ENCODE measurements at places on chromosomes 1 and 21.

DNA sequence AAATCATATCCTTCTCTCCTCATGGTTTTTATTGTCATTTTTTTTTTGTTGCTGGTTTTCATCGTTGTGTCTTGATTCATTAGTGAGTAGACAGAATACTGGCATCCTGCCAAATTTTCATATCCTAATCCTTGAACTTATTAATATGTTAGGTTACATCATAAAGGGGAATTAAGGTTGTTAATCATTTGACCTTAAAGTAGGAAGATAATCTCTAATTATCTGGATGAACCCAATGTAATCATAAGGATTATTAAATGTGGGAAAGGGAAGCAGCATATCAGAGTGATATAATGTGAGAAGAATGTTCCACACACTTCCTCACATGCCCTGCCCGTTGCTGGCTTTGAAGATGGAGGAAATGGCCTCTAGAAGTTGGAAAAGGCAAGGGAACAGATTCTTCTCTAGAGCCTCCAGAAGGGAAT lies 299.7 kb downstream of the HMCN1 start:
- peak; percentile 82 for ATAC-seq

DNA sequence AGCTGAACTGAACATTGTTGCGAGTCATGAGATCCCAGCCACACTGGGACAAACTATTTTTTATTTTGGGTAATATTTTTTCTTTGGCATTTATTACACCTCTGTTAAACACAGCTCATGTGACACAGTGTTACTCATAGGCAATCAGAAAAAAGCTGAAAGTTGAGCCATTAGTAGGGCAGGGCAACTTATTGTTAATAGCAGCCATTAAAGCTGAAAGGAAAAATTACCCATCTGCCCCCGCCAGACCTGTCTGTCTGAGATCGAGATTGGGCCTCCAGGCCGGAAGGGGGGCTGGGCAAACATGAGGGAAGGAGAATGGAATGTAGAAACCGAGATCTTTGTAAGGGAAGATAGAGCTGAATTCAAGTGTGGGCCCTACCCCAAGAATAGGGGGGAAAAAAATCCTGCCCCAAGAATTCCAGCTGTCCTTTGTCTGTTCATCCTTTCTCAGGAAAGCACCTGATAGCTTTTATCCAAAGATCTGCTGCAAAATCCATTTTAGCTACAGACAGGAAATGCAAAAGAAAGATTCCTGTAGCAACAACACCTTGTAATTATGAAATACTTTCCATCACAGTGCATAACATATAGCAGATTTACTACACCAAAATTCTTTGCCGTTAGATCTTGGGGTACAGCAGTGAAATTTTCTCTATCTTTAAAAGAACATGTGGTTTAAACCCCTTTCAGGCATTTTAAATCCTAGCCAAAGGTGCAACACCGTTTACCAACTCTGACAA lies 212.8 kb downstream of the PBX1 start:
- peak; percentile 75 for ATAC-seq

DNA sequence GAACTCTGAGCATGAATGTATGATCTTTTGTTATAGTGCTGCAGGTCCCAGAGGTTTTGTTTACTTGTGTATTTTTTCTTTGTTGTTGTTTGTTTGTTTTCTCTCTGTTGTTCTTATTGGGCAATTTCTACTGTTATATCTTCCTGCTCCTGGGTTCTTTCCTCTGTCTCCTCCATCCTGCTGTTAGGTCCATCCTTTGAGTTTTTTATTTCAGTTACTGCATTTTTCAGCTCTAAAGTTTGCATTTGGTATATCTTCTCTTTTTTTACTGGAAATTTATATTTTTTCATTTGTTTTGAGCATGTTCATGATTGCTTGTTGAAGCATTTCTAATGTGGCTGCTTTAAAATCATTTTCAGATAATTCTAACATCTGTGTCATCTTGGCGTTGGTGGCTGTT lies 9.9 kb downstream of the TRPM2 start:
- ATAC-seq = no peak

DNA sequence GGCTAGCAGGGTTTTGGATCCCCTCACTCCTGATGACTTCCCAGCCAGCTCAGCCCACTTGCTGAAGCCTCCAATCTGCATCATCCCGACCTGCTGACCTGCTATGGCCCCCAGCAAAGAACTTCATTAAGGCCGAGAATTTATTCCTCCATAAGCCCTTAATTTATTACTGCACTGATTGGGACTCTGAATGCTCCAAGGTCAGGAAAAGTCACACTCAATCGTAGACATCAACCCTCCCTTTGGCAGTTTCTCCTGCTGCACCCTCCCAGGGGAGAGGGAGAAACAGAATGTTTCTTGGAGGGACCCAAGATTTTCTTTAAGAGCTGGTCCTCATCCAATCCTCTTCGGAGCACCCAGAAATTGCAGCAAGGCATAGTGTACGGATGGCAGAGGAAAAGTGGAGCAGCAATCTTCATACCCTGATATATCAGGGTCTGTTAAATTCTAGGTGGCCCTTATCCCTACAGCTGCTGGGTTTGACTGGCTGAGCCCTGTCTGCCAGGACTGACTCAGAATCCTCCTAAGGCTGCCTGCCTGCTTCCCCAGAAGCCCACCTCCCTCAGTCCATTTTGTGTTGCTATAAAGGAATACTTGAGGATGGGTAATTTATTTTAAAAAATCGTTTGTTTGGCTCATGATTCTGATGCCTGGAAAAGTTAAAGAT lies 62.2 kb downstream of the DMAP1 start:
- ATAC-seq = no peak

DNA sequence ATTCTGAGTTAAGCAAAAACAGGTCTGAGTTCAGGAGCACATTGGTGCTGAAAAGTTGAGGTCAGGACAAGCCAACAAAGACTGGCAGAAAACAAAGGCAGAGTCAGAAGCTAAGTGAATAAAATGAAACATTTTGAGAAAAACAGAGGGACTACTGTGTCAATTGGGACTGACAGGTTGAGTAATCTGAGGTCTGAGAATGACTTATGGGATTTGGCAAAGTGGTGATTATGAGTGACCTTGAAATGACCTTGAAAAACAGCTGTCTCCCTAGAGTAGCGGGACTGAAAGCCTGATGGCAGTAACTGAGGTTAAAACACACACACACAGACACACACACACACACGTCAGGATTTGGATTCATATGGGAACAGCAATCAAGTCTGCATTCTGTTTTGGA lies 8.8 kb upstream of the COG2 start:
- ATAC-seq = no peak

DNA sequence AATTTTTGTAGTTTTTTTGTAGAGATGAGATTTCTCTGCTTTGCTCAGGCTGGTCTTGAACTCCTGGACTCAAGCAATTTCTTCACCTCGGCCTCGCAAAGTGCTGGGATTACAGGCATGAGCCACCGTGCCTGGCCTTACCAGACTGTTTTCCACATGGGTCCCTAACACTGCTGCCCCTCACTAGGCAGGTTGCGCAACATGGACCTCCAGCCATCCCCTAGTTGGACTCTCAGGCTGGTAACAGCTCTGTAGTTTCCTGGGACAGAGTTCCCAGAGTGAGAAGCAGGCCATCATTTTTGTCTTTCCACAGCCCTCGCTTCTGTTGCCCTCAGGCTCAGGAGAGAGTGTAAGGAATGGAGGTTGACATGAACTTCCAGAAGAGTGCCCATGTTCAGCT lies 156.1 kb downstream of the CTH start:
- ATAC-seq = no peak

- peak; percentile 26 for ATAC-seq
These were observed 55.3 kb upstream of the GPR37L1 start for GRCh38 chr1:202067188-202067974.

- ATAC-seq = no peak
These were observed 61.0 kb downstream of the B3GALT5 start for GRCh38 chr21:39673736-39674135.

DNA sequence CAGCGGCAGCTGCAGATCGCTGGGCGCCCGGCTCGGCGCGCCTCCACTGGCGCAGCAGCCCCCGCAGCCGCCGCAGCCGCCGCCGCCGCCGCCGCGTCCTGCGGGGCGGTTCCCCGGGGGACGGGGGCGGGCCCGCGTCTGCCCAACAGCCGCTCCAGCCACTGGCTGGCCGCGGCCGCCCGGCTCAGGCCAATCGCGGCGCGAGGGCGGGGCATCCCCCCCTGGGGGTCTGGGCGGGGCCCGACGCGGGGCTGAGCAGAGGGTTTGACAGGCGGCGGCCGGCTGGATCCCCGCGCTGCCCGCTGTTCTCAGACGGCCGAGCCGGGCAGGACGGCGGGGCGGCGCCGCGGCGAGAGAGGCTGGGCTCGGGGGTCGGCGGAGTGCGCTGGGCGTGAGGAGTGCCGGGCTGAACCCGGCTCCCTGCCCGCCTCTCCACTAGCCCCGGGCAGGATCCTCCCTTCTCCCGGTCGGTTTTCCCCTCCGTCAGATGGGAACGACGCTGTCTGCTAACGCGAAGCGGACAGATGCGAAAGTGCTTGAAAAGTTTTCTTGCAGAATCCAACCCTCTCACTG lies at the start of gene GLIS1:
Gene GLIS1, minus strand, starts transcription at position 56 of the 573 bp plus-strand sequence. CDS start 1,100 bp downstream, outside the sequence.
- ATAC-seq = peak; percentile 98

All from SK-N-SH treated with all-trans-retinoic acid at 6 μM for 48 hours (cell line).